ENCODE measurements at places on chromosomes 1 and 21.
A peak's percentile ranks its signal among the peaks of the same experiment; 100 is the strongest.

- peak; percentile 28 for DNase-seq
Observed at GRCh38 chr1:101653482-101653946, 343.2 kb downstream of the OLFM3 start.

DNA sequence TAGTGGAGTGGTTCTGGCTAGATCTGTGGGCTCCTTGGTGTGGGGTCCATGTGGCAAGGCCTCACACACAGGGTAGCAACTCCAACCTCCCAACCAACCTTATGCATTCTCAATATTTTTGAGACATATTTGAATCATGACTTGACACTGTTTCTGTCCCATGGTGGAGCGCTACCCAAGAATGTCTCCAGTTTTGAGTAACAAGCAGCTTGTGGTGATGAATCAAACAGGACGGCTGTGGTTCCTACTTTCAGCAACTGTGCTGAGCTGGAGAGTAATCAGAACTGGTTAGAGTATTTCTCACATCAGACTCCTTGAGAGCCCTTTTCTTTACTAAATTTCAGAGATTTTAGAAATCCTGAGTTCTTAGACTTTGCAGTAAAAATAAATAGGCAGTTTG is 3.1 kb downstream of the LCE3D start:
- DNase-seq, result no peak

- no peak for DNase-seq
Observed at GRCh38 chr1:228882041-228882770, 146.9 kb downstream of the RHOU start.

- peak; percentile 68 for DNase-seq
Observed at GRCh38 chr1:165854101-165854845, 26.9 kb downstream of the UCK2 start.

DNA sequence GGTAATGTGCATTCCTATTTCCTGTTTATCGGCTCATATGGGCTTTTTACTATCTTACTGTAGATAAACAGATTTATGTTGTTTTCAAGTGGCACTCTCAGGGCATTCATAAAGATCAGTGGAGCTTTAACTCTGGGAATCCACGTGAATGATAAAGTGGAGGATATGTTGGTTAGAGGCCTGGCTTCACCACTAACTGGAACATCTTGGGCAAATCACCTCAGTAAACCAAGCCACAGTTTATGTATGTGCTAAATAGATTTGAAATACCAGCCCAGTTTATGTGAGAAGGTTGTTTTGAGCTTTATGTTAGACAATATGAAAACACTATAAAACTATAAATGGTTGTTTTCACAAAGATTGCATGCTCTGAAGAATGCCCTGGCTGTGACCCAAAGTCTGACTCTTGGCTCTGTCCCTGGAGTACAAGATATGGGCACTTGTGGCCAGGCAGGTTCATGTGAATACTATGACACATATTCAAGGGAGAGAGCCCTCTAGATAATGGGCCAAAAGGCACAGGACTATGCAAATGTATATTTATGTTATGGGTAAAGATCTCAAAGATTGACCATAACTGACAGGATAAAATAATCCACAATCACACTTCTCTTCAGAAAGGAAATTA is 36.7 kb downstream of the FAM163A start:
- DNase-seq, result no peak
